Non-pigmented ciliary epithelial cell (primary cell): ENCODE measurements at places on chromosomes 7 and 10.

GRCh38 chr7:74183142-74183541 is 9.0 kb downstream of the EIF4H start:
- DNase-seq, result no peak

- no peak for DNase-seq
These were observed 19.2 kb upstream of the PDLIM1 start for GRCh38 chr10:95309958-95310357.

DNA sequence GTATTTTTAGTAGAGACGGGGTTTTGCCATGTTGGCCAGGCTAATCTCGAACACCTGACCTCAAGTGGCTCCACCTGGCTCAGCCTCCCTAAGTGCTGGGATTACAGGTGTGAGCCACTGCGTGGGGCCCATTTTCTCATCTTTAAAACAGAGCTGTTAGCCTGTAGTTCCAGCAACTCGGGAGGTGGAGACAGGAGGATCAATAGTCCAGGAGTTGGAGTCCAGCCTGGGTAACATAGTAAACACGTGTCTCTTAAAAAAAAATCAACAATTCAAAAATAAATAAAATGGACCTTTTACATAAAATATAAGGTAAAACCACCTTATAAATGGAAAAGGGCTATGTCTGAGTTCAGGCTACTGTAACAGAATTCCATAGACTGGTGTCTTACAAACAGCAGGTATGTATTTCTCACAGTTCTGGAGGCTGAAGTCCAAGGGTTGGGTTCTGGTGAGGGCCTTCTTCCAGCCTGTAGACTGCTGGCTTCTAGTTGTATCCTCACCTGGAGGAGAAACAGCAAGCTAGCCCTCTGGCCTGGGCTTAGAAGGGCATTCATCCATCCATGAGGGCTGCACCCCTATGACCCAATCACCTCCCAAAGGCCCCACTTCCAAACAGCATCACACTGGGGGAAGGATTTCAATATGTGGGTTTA is 7.0 kb upstream of the PVRIG start:
- DNase-seq, result no peak

DNA sequence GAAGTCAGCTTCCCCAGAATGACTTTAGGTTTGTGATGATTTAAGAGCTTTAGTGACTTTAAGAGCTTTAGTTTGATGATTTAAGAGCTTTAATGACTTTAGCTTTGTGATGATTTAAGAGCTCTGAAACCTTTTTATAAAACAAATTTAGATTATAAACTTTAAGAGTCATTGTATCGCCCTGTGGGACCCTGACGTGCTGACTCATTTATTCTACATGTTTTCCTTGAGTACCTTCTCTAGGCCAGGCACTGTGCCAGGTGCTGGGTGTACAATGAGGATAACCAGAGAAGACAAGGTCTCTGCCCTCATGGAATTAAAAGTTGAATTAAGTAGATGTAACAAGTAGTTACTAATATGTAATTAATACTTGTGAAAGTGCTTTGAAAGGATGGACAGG is 45.4 kb downstream of the CNNM1 start:
- DNase-seq, result no peak

DNA sequence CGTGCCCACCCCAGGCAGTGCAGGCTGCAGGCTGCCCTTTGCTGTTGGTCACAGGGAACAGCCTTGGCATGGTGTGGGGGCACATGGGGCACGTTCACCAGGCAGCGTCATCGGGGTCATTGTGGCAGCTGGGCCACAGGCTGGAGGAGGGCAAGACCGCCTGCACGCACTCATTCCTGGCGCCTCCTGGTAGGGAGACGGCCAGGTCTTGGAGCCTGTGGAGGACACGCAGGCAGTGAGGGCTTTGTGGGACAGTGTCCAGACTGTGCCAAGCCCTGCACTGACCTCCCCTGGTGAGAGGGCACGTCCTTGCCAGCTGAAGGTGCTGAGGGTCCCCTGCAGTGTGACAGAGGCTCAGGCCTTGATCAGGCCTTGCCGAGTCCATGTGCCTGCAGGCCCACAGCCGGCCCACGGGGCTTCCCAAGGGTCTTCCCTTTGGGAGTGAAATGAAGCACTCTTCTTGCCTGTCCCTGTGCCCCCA is 76.4 kb downstream of the NKX6-2 start:
- DNase-seq, result no peak

DNA sequence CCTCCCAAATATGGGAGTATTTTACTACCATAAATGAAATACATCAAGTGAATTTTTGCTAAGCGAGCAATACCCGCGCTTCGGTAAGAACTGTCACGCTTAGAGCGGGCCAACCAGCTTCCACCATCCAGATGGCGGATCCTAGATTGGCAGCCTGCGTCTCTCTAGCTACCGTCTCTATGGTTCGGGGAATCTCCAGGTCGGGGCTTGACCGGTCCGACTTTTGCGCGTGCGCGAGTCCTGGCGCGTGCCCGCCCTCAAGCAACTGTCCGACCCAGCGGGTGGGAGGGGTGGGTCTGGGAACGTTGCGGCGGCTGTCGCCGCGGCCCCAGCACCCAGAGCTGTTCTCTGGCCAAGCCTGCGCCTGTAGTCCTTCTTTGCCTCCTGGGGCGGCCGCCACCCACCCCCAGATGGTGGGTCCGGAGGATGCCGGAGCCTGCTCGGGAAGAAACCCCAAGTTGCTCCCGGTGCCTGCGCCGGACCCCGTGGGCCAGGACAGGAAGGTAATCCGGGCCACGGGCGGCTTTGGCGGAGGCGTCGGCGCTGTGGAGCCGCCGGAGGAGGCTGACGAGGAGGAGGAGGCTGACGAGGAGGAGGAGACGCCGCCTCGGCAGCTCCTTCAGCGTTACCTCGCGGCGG is at the start of gene TBC1D12:
Gene TBC1D12 (plus strand): TSS at position 338 of the 639 bp plus-strand sequence. CDS start 73 bp downstream, at position 411.
- peak; percentile 85 for DNase-seq

- DNase-seq, result no peak
These were observed 95.0 kb downstream of the DGKB start for GRCh38 chr7:14807507-14807906.

DNA sequence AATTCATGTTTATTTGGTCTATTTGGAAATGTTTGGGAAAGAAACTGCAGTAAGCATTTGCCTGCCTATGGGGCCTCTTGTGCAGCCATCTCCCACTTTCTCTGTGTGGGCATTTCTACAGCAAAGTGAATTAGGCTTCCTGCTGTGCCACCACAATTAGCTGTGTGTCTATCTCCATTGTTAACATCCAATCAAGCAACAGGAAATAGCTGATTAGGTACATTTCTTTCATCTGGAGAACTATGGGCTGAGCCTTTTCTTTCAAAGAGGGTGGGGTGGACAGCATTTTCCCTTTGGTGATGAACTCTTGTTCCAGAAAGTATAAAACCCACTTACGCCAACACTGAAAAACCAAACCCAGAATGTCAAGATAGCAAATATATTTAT is 640.0 kb downstream of the ACTR3B start:
- no peak for DNase-seq

DNA sequence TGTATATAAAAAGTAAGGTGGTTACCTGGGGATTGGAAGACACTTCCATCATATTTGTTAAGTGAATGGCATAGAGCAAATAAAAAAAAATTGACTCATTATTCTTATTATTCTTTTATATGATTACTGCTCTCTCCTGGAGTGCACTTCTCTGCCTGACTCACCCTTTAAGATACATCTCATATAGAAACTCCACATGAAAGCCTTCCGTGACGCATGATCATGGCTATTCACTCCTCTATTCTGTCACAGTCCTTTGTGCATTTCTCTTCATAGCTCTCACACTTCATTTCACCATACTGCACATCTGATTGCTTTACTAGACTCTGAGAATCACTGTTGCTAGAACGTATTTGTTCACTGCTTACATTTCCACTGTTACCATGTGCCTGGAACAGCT is 597.3 kb downstream of the CNTNAP2 start:
- DNase-seq, result no peak

GRCh38 chr10:71631007-71631861 is 88.3 kb downstream of the C10orf105 start:
- no peak for DNase-seq
